ENCODE measurements at places on chromosomes 3 and 15.

DNA sequence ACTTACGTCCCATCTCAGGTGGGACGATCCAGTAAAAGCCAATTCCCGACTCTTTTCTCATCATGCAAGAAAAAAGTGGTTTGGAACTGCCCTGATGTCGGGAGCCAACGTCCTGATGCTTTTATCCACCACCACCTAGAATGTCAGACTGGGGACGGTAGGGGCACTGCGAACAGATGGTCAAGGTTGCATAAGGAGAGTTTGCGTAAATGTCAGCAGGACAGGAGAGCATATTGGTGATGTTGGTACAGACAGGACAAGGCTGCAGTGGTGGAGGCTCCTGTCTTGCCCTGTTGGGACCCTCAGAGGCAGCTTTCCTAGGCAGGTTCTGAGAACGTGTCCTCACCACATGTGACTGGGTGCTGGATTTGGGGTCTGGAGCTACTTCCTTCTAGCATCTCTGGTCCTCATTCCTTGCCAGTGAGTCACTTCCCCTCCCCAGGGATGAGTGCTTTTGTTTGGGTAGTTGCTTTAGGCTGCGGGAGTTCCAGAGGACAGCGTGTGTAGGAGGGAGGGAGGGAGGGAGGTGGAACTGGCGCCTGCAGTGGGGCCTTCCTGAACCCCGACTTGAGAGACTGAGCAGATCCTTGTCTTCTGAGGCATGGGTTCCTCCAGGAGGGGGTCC is 21.0 kb downstream of the THSD4 start:
- peak; percentile 95 for DNase-seq

DNA sequence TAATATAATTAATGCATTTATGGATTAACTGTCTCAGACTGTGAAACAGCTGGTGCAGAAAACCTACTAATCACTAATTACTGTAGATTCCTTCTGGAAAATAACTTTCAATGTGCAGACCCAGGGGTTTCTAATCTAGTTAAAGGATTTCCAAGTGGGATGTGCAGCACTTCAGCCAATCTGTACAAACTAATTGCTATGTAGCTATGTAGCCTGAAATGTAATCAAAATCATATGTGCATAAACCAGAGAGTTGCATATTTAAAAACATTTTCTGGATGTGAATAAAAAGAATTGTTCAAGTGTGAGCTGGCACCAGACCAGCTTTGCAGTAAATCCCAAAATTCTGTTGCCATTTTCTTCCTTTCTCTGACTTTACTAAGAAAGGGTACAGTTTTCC is 127.5 kb upstream of the CD96 start:
- DNase-seq = no peak

DNA sequence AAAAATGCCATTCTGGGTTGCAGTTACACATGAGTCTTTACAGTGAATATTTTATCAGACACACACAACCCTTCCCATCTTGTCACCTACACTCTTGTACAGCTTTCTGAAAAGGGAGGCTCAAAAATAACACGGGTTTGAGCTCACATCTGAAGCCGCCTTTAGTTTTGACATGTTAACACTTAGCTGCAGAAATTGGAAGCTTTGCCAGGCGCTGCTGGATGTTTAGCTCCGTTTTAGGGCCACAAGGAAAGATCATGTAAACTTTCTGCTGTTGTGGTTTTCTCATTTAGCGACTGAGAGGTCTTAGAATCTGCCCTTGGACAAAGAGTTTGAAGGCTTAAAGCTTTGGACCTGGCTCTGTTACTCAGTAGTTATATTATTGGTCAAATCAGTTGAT is 120.1 kb downstream of the OXNAD1 start:
- DNase-seq = no peak

DNA sequence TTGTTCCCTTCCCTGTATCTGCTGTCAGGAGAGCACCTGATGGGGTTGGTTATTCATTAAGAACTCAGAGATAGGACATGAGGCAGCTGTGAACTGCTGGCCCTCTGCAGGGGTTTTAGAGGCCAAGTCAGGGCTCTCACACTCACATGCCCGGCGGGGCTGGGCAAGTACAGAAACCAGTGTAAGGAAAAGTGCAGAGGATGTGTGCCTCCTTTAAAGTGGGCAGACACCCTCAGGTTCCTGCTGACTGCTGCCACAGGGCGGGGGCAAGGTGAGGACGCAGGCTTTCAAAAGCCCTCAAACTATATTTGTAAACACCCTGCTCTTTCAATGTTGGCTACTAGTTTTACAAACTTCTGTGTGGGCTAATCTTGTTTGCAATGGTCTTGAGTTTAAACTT is 22.4 kb downstream of the CXCR6 start:
- DNase-seq = no peak

GRCh38 chr3:14570089-14570488 is 29.9 kb upstream of the GRIP2 start:
- no peak for DNase-seq
